ENCODE measurements at places on chromosomes 2 and 18.

GRCh38 chr18:58756148-58756547 lies 84.9 kb downstream of the MALT1 start:
- DNase-seq = no peak

DNA sequence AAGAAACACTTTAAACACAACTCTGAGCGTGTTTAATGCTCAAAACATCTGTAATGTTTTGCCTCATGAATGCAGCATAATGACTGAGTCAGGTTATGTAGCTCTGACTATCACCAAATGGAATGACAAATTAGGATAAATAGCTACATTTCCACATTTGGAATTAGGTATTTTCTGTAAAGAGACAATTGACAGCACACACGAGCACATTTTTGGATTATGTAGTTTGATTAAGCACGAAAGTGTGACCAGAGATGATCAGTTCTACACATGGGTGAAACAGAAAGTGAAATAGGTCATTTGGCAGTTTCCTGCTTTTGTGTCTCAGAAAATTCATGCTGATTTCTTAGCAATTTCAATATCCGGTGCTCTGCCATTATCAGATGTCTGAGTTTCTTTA lies 29.0 kb downstream of the LPIN1 start:
- no peak for DNase-seq

DNA sequence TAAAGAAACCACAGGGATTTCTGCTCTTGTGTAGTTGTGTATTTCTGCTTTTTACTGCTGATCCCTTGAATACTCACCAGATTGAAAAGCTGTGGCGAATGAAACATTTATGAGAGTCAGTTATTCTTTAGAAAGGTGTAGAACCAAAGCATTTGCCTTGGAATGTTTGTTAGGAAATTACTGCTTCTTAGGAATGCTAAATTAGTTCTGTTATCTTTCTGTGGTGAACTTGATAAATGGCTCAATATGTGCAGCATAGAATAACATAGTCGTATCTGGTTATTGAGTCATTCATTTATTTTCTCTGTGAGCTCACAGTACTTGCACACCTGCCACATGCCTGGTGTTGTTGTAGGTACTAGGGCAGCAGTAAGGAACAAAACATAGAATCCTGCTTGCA lies 57.0 kb upstream of the FAM237A start:
- DNase-seq = no peak

DNA sequence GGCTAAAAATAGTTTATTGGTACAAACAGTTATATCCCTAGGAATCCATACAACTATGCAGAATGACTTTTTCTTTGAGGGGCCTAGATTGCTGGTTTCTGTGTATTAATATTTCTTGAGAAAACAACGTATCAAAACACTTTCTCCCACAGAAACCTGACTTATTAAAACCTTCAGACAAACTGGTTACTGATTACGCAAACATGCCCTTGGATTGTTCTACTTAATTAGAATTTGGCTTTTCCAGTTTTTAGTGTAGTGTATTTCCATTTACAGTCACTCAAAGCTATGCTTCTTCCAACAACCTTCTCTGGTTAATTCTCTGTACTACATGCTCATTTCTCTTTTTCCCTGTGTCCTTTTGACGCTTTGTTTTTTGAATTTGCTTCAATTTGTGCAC lies 20.0 kb downstream of the VAPA start:
- no peak for DNase-seq

DNA sequence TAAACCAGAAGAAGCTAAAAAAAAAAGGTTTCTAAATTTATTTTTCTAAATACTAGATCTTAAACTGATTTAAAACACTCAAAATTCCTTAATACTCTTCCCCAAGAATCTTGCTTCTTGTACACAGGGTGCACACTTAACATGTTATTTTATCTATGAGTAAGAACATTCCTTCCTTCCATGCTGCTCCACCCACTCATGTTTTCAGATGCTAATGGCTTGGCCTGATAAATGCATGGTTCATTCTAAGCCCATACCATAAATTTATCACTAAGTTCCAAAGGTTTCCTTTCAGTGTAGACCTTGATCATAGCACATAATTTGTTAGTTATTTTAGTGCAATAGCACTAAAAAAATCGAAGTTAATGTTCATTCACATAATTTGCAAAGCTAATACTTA lies 8.1 kb downstream of the FBXO48 start:
- DNase-seq = no peak

GRCh38 chr2:127562936-127563335 lies 27.5 kb downstream of the MYO7B start:
- no peak for DNase-seq

DNA sequence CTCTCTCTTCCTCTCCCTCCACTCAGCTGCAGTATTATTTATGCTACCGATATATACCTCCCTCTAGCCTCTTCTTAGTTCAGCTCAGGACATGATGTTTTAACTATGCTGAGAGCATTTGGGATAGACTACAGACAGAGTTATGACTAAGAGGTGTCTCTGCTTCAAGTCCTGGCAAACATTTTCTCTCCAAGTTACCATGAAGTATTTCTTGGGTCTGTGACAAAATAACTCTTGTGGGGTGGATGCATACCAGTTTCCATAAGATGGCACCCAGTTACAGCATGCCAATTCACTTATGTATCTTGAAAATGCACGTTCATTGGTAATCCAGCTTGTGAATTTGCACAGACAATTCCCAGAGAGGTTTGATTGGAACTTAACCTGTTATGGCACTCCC lies 737.6 kb downstream of the SLC4A3 start:
- DNase-seq = peak; percentile 29

GRCh38 chr2:212990697-212991096 lies 160.7 kb downstream of the IKZF2 start:
- no peak for DNase-seq

- no peak for DNase-seq
Measured at GRCh38 chr18:61922435-61922834, 29.6 kb upstream of the RNF152 start.

GRCh38 chr2:10774394-10774793 lies 38.2 kb downstream of the PDIA6 start:
- DNase-seq = no peak

DNA sequence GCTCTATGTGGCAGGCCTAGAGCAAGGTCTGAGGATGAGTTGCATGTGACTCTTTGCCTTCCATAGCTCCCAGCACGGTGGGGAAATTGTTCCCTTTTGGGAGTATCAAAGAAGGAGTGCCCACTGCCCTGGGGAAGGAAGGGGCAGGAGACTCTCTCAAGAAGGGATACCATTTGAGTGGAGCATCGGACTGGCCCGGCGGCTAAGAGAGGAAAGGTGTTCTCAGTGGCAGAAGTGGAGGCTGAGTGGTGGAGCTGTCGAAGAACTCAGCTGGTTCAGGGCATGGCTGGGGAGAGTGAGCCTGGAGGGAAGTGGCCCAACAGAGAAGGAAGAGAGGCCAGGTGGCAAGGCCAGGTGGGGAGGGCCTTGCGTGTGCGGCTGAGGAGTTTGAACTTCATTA lies 235.2 kb downstream of the DYSF start:
- DNase-seq = no peak

DNA sequence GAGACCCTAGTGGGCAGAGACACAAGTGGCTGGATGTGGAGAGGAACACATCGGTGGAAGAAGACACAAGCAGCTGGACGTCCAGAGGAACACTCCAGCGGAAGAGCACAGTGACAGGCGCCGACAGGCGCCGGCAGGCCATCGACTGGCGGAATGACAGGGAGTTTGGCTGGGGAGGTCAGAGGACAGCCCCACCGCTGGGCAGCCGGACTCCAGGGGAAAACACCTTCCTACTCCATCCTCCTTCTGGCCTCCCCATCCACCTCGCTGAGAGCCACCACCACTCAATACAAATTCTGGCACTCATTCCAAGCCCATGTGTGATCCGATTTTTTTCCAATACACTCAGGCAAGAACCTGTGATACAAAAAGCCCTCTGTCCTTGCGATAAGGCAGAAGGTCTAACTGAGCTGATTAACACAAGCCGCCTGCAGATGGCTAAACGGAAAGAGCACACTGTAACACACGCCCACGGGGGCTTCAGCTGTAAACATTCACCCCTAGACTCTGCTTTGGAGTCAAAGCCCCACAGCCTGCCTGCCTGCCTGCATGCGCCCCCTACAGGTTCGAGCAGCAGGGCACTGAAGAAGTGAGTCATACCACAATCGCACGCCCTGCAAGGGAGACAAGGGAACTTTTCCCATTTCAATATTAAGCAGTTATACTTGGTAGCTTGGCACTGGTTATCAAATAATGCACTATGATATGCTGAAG lies 50.2 kb upstream of the LRP1B start:
- no peak for DNase-seq

- no peak for DNase-seq
Measured at GRCh38 chr2:235106874-235107639, 155.2 kb downstream of the SH3BP4 start.

GRCh38 chr2:176174382-176174823 lies 14.1 kb upstream of the HOXD1 start:
- DNase-seq = no peak

DNA sequence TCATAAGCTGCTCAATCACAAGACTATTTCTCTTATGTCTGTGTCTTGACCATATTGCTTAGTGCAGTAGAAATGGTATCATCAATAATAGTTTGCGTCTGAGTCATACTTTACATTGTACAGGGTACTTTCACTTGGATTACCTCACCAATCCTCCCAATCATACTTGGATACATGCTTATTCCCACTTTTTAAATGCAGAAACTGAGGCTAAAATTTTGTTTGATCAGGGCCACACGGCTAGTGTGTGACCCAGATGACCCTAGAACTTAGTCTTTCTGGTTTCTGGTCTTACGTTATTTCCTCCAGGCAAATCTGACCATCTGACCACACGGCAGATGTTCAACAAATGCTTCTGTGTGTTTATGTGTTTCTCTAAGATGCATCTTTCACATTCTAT lies 23.8 kb upstream of the CCL20 start:
- no peak for DNase-seq

GRCh38 chr18:50075772-50076171 lies 119.2 kb downstream of the MYO5B start:
- no peak for DNase-seq

GRCh38 chr2:84459944-84460429 lies 907 bp upstream of the SUCLG1 start:
- DNase-seq = no peak

GRCh38 chr2:164928101-164928673 lies 27.1 kb downstream of the SLC38A11 start:
- DNase-seq = no peak

DNA sequence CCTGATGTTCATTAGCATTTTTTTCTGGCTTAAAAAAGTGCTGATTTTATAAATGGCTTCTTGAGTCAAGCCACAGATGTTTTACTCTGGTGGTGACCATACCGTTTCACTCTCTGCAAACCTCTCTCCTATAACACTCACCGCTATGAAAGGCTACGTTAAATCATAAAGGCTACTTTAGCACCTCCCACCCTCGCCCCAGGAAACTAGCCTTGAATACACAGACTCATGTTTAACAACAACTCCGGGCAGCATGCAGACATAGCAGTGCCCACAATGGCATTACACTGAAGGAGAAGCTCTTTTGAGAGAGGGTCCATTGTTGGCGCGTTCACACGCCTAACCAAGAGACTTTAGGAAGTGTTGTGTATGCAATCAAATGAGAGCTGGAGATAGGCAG lies 5.6 kb downstream of the MYT1L start:
- DNase-seq = no peak

DNA sequence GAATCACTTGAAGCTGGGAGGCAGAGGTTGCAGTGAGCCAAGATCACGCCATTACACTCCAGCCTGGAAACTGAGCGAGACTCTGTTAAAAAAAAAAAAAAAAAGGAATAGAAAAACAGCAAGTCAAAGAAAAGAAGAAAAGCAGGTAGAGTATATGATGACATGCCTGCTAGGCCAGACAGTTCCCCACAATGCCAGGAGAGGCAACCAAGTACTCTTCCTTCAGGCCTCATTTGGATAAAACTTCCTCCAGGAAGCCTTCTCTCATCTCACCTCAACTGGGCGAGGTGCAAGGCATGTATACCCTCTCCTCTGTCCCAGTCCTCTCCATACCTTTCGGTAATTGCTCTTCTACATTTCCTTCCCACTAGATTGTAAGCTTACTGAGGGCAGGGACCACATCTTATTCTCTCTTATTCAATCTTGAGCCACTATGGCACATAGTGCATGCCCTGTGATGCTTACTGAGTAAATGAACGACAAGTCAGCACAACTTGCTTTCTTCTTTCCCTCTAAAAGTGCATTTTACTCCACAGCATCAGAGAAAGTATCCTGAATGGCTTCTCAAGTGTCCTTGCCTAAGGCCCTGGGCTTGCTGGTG lies 10.1 kb upstream of the SPRED2 start:
- no peak for DNase-seq

GRCh38 chr2:120631236-120631635 lies 104.4 kb upstream of the GLI2 start:
- no peak for DNase-seq

DNA sequence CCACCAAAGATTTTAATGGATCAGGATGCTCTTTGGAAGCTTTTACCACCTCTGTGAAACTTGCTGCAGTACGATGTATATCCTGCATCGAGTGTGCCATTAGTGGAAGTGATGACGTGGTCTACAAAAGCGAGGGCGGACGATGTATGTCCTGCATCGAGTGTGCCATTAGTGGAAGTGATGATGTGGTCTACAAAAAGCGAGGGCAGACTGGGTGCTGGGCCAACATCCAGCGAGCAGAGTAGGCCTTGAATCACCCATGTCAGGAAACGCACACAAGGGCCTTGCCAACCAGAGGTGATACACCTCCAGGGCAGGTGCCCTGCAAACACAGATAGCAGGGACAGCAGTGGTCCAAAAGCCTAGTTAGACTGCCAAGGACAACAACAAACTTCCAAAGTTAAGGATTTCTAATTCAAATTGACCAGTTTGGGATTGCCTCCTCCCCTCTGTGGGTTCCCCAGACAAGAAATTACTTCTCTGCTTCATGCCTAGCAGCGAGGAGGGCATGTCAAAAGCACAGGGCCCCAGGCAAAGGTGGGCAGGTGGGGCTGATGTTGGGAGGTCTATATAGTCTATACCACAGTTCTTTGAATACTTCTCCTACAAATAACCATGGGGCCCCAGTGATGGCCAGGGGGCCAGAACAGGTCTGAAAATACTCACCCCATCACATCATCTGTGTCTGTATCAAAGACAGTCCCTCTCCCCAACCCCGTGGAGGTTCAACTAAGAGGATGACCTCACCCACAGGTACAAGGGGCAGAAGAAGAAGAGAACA lies 70.2 kb downstream of the ADD2 start:
- DNase-seq = no peak

DNA sequence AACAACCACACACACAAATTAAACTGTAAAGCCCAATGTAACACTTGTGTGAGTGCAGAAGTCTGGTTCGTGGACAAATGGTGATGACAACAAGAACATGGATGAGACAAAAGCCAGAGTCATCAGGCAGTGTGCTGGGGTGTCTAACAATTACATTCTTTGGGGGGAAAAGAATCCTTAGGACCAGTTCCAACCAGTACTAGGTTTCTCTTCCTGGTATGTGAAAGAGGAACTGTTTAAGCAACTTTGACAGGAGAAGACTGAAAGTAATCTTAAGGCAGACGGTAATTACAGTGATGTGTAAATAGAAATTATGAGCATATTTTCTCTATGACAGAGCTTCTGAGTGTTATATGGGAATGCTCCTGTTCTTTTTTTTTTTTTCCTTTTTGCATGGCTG lies 133.4 kb downstream of the AFF3 start:
- DNase-seq = no peak

Measured in HS-27A (cell line).